ENCODE measurements at places on chromosomes 4 and X.

GRCh38 chrX:16268206-16268605 lies 100.9 kb downstream of the MAGEB17 start:
- no peak for DNase-seq

GRCh38 chrX:112868586-112868985 lies 28.0 kb upstream of the AMOT start:
- no peak for DNase-seq

DNA sequence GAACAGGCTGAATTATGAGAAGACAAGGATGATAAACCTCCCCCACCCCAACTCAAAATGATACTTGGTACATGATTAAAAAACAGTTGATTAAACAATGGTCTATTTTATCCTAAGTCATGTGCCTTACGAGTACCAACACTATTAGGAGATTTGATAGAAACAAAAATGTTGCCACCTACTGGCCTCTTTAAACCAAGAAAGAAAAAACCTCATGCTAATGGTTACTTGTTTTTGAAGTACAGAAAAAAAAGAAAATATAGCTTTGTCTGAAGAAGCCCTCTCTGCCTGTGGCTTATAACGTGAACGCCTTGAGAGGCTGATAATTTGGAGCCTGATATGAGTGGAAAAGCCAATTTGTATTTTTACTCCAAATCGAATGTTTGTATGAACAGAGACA lies 538.2 kb downstream of the DMD start:
- DNase-seq = no peak

DNA sequence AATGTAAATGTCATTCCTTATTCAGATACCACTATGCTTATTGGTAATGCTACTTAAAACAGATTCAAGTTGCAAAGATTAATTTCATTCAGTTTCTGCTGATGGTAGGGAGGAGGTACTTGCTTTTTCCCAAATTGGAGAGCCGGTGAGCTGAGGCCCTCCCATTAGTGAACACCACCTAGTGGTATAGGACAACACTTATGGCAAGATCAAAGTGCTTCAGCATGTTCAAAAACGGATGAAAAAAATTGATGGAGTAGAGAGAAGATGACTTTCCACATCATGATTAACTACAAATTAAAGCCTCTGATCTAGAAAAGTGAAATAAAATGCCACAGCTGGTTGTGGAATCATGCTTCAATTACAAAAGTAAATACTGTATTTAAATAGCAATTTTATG lies 112.9 kb downstream of the MBNL3 start:
- DNase-seq = no peak

- no peak for DNase-seq
Observed at GRCh38 chrX:148804579-148805355, 304.4 kb downstream of the AFF2 start.

DNA sequence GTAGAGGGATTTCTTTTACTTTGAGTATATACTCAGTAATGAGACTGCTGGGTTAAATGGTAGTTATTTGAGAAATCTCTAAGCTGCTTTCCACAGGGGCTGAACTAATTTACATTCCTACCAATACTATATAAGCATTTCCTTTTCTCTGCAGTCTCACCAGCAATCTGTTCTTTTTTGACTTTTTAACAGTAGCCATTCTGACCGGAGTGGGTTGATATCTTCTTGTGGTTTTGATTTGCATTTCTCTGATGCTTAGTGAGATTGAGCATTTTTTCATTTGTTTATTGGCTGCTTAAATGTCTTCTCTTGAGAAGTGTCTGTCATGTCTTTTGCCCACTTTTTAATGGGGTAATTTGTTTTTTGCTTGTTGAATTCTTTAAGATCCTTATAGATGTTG lies 43.3 kb downstream of the SPCS3 start:
- no peak for DNase-seq

DNA sequence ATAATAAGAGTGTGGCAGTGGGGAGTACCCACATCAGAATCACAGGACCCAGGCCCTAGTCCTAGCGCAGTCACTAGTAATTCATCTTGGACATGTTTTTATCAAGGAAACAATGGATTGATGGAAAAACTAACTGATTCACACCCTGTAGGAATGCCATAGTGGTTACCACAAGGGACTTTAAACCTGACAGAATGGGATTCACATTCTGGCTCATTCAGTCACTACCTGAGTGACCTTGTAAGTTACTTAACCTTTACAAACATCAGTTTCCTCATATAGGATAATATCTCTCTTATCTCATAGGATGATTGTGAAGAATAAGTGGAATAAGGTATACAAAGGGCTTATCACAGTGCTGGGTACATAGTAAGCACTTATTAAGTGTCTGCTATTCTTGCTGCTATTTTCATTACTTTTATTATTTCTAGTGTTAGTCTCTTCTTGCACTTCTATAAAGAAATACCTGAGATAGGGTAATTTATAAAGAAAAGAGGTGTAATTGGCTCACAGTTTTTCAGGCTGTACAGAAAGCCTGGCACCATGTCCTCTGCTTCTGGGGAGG lies 247.5 kb upstream of the KLF3 start:
- no peak for DNase-seq

- DNase-seq = no peak
Observed at GRCh38 chrX:68409194-68409593, 24.1 kb downstream of the OPHN1 start.

GRCh38 chr4:175823015-175823742 lies 11.1 kb upstream of the GPM6A start:
- DNase-seq = no peak

DNA sequence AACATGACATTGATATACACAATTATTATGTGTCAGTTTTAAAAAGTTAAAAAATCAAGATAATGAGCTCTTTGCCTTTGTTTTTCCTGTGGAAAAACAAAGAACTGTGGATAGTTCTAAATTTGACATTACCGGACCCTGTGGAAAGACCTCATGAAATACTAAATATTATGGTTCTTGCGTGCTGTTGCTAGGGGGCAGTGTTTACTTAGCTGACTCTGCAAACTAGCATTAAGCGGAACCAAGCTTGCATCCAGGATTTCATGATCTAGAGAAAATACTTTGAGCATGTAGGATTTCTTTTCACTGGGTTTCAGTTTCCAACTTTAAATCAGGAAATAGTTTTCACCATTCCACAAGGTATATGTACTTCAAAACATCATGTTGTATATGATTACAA lies 33.6 kb downstream of the CLCN4 start:
- no peak for DNase-seq

DNA sequence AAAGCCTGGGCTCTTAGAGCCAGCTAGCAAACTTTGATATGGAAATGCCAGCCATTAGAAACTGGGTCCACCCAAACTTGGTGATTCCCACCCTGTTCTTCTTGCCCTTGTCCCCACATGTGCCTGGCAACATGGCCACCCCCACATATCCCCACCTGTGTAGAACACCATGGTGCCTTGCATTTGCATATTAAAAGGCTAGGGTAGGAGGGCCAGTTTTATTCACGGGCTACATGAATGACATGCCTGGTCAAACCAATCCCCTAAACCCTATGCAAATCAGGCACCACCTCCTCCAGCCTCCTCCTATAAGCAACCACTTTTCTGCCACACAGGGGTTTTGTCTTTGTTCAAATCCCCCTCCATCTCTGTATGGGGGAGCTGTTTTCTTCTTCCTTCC lies 104.9 kb downstream of the CLNK start:
- DNase-seq = no peak

DNA sequence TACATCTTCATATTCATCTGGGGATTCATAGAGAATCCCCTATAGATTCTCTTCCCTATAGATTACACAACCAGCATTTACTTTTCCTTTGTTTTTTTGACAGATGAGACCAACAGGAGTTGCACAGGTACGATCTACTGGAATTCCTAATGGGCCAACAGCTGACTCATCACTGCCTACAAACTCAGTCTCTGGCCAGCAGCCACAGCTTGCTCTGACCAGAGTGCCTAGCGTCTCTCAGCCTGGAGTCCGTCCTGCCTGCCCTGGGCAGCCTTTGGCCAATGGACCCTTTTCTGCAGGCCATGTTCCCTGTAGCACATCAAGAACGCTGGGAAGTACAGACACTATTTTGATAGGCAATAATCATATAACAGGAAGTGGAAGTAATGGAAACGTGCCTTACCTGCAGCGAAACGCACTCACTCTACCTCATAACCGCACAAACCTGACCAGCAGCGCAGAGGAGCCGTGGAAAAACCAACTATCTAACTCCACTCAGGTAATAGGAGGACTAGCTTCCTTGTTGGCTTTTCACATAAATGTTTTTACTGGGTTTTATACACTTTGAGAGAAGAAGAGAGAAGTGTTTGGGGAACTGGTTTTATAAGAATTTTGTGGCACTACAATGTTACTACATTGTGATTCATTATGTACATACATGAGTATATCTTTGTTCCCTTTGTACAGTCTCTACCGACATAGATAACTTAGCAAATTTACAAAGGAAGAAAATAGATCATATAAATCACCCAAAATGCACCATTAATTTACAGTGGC lies 137.2 kb downstream of the DIPK2B start:
- no peak for DNase-seq

GRCh38 chr4:143668930-143669552 lies 31.4 kb downstream of the FREM3 start:
- no peak for DNase-seq

DNA sequence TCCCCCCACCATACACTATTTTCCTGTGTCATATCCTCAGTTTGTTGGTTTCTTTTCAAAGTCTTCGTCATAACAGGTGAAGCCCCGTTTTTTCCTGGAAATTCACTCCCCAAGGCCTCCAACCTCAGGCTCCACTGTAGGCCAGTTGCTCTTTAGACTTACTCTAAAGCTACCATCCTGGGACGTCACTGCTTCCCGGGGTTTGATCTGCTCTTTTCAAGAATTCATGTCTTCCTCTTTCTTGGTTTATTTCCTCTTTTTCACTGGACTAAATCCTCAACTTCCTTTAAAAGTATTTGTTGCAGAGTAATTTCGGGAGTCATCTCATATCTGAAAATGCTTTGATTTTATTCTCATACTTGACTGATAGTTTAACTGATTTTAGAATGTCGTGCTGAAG lies 6.5 kb upstream of the SERTM2 start:
- DNase-seq = no peak

DNA sequence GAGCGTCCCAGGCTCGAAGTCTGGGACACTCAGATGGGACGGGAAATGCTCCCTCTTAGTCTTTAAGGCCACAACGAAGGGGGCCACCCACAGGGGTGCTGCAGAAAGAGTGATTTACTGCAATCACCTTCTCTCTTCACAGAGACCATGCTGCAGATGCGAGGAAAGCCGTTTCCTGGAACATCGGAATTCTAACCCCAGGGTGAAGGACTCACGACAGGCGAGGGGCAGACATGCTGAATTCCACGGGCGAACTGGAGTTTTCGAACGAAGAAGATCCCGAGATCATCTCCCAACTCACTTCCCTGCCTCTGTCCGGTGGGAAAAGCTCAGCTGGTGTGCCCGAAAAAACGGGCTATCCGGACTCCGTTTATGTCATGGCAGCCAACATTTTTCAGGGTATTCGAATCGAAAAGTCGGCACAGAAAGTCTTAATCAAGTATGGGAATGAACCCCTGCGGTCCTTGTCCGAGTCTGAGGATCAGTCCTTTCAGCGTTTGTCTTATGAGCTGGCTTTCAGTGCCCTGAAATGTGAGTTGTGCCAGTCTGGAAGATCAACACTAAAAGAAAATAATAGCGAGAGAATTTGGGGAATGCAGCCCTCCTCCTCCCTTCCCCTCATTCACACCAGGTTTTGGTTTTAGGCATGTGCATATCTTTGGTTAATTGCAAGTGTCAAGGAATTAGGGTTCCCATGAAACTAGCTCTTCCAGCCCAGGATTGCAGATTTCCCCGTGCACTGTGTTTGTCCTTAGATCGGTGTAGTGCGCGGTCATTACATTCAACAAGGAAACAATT lies 905 bp downstream of the NSUN7 start:
- DNase-seq = no peak

DNA sequence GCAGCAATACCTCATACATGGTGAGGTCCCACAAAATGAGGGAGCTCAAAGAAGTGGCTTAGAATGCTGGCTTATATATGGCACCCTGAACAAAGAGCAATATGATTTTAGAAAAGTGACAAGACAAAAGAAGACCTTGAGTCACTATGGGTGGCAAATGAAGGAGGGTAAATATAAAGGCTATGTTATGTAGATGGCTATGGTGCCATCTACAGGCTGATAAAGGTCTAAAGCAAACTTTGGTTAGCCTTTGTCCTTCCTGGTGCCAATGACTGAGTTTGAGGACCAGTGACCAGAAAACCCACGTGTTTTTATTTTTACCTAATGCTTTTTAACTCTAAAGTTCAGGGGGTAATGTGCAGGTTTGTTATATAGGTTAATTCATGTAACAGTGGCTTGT lies 151.8 kb downstream of the CCNG2 start:
- DNase-seq = no peak

- DNase-seq = no peak
Observed at GRCh38 chr4:109406337-109406931, 27.2 kb upstream of the SEC24B start.

DNA sequence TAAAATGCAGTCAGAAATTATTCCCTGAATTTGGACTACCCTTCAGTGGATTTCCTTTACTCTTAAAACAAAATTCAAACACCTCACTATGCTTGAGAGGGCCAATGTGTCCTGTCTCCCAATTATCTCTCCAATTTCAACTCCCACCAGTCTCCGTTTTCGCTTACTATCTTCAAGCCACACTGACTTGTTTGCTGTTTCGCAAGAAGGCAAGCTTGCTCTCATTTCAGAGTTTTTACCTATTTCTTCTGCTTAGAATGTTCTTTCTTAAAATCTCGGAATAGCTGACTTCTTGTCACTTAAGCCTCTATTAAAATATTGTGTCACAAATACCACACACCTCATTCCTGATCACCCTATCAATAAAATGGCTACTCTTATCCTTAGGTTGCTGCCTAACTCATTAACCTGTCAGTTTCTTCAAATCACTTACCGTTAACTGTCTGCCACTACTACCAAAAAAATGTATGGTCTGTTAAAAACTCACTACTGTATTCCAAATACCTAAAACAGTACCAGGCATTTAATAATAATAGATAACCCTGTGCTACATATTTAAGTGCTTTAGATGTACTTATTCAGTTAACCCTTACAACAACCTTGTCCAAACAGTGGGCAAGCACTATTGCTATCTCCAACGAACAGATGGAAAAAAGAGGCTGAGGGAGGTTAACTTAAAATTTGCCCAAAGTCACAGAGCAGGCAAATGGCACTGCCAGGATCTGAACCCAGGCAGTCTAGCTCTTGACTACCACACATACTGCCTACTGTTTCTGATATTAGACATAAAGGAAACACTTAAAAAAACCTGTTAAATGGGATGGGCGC lies 2.9 kb downstream of the UBA6 start:
- no peak for DNase-seq

GRCh38 chr4:138775489-138775888 lies 240.1 kb upstream of the NOCT start:
- DNase-seq = no peak

DNA sequence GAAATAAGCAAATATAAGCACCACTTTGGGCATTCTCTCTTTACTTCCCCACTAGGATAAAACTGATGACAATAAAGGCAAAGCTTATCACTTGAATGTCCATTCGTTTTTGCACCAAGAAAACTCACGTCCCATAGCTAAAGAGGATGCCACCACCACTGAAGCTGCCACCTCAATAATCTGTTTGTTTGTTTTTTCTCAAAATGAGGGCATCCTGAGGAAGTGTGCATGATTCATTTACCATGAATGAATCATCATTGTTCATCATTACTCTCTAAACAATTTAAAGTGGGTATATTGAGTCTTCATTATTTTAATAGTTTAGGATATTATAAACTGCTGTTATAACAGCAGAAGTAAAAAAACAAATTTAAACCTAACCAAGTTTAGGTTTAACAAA lies 168.2 kb downstream of the DCTD start:
- DNase-seq = no peak

Data from stimulated activated CD4-positive, alpha-beta T cell treated with anti-CD3 and anti-CD28 coated beads, TNF-alpha, amount 100 ng/mL, for 24 hours (primary cell).